ENCODE measurements at places on chromosomes 2 and 18. TPM values are rescaled to one million over a fixed set of nuclear protein-coding genes. Genes with fewer than 3 reads are reported as not detected.

The OTOS gene
- total RNA-seq, result not detected

The TRAPPC12 gene
- 96.9 TPM for total RNA-seq

The VWC2L gene
- 0.23 TPM for total RNA-seq

The RNU2-63P gene
- total RNA-seq, result 24.6 TPM

The CXCR1 gene
- not detected for total RNA-seq

The ANKRD30B gene
- not detected for total RNA-seq

- DNase-seq, result no peak
- H3K27ac ChIP-seq, result no peak overlapping the region
- H3K4me1 ChIP-seq, result no peaks in the 10 kb centered on the region
- H3K27me3 ChIP-seq, result no peaks in the 10 kb centered on the region
- H3K4me3 ChIP-seq, result no peak overlapping the region
- H3K36me3 ChIP-seq, result peaks cover 13% of the 10 kb centered on the region
These were observed 108.7 kb downstream of the MAP3K20 start for GRCh38 chr2:173184031-173185004.

- no peaks in the 10 kb centered on the region for H3K27me3 ChIP-seq
- H3K27ac ChIP-seq, result no peak overlapping the region
- H3K4me3 ChIP-seq, result no peak overlapping the region
- H3K36me3 ChIP-seq, result peaks cover 3% of the 10 kb centered on the region
- DNase-seq, result no peak
- no peaks in the 10 kb centered on the region for H3K4me1 ChIP-seq
These were observed 178.1 kb downstream of the GCA start for GRCh38 chr2:162521871-162522650.

DNA sequence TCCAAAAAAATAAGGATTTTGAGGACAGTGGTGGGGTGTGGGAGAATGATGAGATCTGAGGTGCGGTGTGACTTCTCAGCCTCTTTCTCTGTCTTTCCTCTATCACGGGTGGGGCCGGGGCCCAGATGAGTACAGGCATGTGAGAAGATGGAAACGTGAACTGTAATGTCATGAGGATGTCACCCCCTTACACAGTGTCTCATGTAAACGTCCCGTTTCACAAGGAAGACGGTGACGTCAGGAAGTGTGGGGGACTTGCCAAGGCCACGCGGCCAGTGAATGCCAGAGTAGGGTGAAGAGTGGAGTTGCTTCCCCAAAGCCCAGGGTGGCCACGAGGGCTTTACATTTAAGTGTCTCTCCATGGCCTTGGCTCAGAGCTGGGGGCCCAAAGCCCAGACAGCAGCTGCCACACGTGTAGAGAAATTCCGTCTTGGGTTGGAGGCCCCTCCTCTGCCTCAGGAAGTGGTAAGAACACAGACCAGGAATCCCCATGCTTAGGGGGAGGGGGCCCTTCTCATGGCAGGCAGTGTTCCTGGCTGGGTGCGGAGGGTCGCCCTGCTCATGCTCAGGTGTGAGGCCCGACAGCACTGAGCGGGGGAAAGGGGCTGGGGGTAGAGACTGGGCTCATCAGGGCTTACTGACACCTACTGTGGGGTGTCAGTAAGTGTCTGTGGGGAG lies 80.9 kb upstream of the SMAD7 start:
- H3K27ac ChIP-seq, result no peak overlapping the region
- no peaks in the 10 kb centered on the region for H3K27me3 ChIP-seq
- H3K4me1 ChIP-seq, result no peaks in the 10 kb centered on the region
- no peak overlapping the region for H3K4me3 ChIP-seq
- peaks cover 3% of the 10 kb centered on the region for H3K36me3 ChIP-seq

- H3K4me3 ChIP-seq, result no peak overlapping the region
- no peaks in the 10 kb centered on the region for H3K27me3 ChIP-seq
- no peak overlapping the region for H3K27ac ChIP-seq
- peaks cover 4% of the 10 kb centered on the region for H3K4me1 ChIP-seq
These were observed 654.1 kb upstream of the SYT4 start for GRCh38 chr18:43931439-43931838.

GRCh38 chr18:7755753-7756475 lies 188.8 kb downstream of the PTPRM start:
- H3K27me3 ChIP-seq, result no peaks in the 10 kb centered on the region
- H3K27ac ChIP-seq, result no peak overlapping the region
- no peaks in the 10 kb centered on the region for H3K4me1 ChIP-seq
- no peak overlapping the region for H3K4me3 ChIP-seq
- H3K36me3 ChIP-seq, result no peaks in the 10 kb centered on the region
- no peak for DNase-seq

DNA sequence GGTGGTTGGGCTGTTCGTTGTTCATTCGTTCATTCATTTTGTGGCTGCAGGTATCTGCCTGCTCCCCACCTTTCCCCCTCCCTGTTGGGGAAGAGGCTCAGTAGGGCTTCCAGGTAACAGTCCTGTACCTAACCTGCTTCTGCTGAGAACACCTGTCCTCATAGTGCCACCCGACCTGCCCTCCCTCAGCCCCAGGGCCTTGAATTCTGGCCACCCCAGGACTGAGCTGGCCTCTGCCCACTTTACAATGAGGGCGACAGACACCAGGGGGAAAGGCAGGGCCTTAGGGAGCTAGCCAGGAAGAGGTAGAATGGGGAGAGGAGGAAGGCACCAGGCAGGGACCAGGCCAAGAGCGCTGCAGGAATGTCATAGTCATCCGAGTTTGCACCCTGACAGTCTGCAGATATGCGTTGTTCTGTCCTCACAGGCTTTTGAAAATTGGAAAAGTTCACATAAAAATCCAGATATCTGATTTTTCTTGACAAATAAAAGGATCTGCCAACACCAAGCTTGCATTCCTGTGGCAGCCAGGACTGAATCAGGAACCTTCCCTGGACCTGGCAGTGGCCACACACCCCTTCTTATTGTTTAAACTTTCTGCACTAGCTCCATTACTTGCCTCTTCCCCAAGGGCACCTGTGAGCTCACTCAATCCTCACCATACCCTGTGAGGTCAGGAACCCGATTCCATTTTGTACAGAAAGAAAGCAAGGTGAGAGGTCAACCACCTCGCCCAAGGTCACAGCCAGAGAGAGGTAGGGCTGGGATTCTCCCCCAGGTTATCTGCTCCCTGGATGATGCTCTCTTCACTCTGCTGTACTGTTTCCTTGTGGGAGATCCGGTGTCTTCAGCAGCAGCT lies 35.3 kb upstream of the MRPL33 start:
- H3K4me1 ChIP-seq, result peaks cover 5% of the 10 kb centered on the region
- no peaks in the 10 kb centered on the region for H3K36me3 ChIP-seq
- peak overlapping the region; percentile 47 for H3K4me3 ChIP-seq
- H3K27me3 ChIP-seq, result peaks cover 12% of the 10 kb centered on the region
- no peak overlapping the region for H3K27ac ChIP-seq

GRCh38 chr2:130762031-130762909 lies 6.9 kb downstream of the AMER3 start:
- peaks cover 4% of the 10 kb centered on the region for H3K4me1 ChIP-seq
- no peaks in the 10 kb centered on the region for H3K36me3 ChIP-seq
- no peak for DNase-seq
- no peak overlapping the region for H3K4me3 ChIP-seq
- no peak overlapping the region for H3K27ac ChIP-seq
- peaks cover 45% of the 10 kb centered on the region for H3K27me3 ChIP-seq

- H3K4me3 ChIP-seq, result no peak overlapping the region
- H3K27me3 ChIP-seq, result peaks cover 11% of the 10 kb centered on the region
- peaks cover 44% of the 10 kb centered on the region for H3K36me3 ChIP-seq
These were observed 38.2 kb downstream of the ANKMY1 start for GRCh38 chr2:240519396-240520129.

- no peak overlapping the region for H3K4me3 ChIP-seq
- no peak overlapping the region for H3K27ac ChIP-seq
- H3K36me3 ChIP-seq, result no peaks in the 10 kb centered on the region
- no peaks in the 10 kb centered on the region for H3K27me3 ChIP-seq
- H3K4me1 ChIP-seq, result peaks cover 10% of the 10 kb centered on the region
These were observed 2.3 kb upstream of the PSD4 start for GRCh38 chr2:113171334-113172075.

DNA sequence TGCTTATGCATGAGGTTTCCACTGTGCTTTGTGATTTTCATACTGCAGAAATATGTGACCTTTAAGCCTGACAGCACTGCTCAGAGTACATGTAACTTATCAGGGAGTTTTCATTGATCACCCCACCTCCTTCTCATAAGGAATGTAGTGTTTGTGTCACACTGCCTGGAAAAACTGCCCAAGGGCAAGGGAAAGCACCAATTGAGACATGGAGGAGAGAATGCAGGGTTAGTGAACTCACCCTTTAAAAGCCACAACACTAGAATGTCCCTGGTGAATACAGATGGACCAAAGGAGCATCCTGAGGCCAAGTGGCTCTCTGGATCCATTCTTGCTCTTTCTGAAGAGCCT lies 147.2 kb upstream of the SPATS2L start:
- H3K4me3 ChIP-seq, result no peak overlapping the region
- no peaks in the 10 kb centered on the region for H3K36me3 ChIP-seq
- no peak for DNase-seq
- H3K27me3 ChIP-seq, result no peaks in the 10 kb centered on the region

- H3K27me3 ChIP-seq, result peaks cover 56% of the 10 kb centered on the region
- no peak overlapping the region for H3K4me3 ChIP-seq
- H3K4me1 ChIP-seq, result peaks cover 6% of the 10 kb centered on the region
- peaks cover 10% of the 10 kb centered on the region for H3K36me3 ChIP-seq
- H3K27ac ChIP-seq, result no peak overlapping the region
These were observed 39.1 kb downstream of the PLEK start for GRCh38 chr2:68404164-68404563.

- no peak for DNase-seq
- no peak overlapping the region for H3K4me3 ChIP-seq
- no peak overlapping the region for H3K27ac ChIP-seq
- H3K36me3 ChIP-seq, result peaks cover 28% of the 10 kb centered on the region
- no peaks in the 10 kb centered on the region for H3K27me3 ChIP-seq
- H3K4me1 ChIP-seq, result peaks cover 27% of the 10 kb centered on the region
These were observed 133.3 kb downstream of the TMEM247 start for GRCh38 chr2:46612675-46613074.

Data from neural crest cell (in vitro differentiated cells).